CD14-positive monocyte (primary cell): ENCODE measurements at places on chromosomes 3 and 15. TPM values are rescaled to one million over a fixed set of nuclear protein-coding genes. Genes with fewer than 3 reads are reported as not detected.

The CCR8 gene
- polyA plus RNA-seq = not detected

The NME9 gene
- not detected for polyA plus RNA-seq

The TRIM42 gene
- not detected for polyA plus RNA-seq

The CYP8B1 gene
- polyA plus RNA-seq = not detected

The ZNF35 gene
- polyA plus RNA-seq = 2.5 TPM

The CLRN1 gene
- not detected for polyA plus RNA-seq

The AADAC gene
- not detected in 2 replicates for polyA plus RNA-seq

The PAQR5 gene
- polyA plus RNA-seq = not detected

The SEMA6D gene
- polyA plus RNA-seq = not detected

The ERC2 gene
- polyA plus RNA-seq = not detected

The STRA6 gene
- polyA plus RNA-seq = not detected

The ALG1L2 gene
- polyA plus RNA-seq = not detected

The PLA2G4D gene
- polyA plus RNA-seq = not detected

The GREM1 gene
- polyA plus RNA-seq = not detected

The XCR1 gene
- not detected in 2 replicates for polyA plus RNA-seq

The CISH gene
- polyA plus RNA-seq = 6.2 TPM

The BBX gene
- 16.6 TPM for polyA plus RNA-seq

The FSTL1 gene
- polyA plus RNA-seq = 0.13 TPM

The SLC24A5 gene
- polyA plus RNA-seq = not detected

The CHD2 gene
- polyA plus RNA-seq = 9.6 TPM

The DNAH12 gene
- polyA plus RNA-seq = not detected

The CCDC80 gene
- polyA plus RNA-seq = not detected in 2 replicates

The MYNN gene
- 9.0 TPM for polyA plus RNA-seq
